Left colon (tissue), 2 donors: ENCODE measurements at places on chromosomes 6 and 20.

DNA sequence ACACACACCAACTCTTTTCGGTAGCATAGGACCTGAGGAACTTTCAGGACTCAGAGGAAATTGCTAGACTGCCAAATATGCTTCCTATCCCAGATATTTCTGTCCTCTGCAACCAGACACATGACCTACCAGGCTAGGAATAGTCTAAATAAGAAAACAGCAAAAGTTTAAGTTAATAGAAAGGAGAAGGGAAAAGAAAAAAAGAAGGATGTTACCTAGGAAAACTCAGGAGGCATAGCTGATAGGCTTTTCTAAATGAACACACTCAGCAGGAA is 74.6 kb downstream of the MAP3K5 start:
- DNase-seq: no peak

DNA sequence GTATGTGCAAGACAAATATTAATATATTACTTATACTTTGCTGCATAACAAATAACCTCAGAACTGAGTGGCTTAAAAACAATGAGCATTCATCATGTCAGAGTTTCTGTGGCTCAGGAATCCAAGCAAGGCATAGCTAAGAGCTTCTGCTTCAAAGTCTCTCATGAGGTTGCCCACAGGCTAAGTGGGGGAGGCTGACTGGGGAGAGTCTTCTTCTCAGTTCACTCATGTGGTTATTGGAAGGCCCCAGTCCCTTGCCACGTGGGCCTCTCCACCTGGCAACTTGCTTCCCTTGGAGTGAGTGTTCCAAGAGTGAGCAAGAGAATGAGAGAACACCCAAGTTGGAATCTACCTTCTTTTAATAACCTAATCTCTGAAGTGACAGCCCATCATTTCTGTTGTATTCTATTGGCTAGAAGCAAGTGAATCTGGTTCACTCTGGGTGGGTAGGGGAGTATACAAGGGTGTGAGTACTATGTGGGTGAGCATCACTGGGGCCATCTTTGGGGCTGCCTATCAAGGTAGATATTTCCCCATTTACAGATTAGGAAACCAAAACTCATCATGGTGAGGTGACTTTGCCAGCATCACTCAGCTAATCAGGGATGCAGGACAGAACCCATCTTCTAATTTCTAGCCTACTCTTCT is 36.0 kb downstream of the DNAH8 start:
- no peak for DNase-seq

- DNase-seq: no peak
Observed at GRCh38 chr6:24883618-24884017, 52.1 kb downstream of the RIPOR2 start.

GRCh38 chr20:17334932-17335331 is 108.1 kb downstream of the PCSK2 start:
- DNase-seq: no peak

GRCh38 chr6:110485491-110485890 is 9.1 kb upstream of the SLC22A16 start:
- DNase-seq: no peak

DNA sequence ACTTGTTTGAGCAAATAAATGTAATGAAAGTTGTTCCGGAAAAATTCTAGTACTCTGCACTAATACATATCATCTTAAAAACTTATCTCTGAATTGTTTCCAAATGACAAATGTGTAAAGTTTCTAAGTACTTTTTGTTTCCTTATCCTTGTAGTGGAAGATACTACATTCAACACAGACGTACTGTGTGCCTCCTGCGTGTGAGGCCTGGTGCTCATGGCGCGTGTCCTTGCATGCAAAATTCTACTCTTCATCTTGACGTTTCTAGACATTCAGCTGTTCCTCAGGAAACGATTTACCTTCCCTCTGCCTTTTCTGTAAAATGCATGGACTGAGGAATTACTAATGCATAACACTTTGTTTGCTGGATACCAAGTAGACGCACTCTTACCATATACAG is 11.5 kb downstream of the DLL1 start:
- peak; percentile 3 for DNase-seq

GRCh38 chr6:127956260-127956888 is 55.5 kb upstream of the THEMIS start:
- no peak for DNase-seq

- DNase-seq: no peak
Observed at GRCh38 chr6:159931846-159932245, 37.0 kb upstream of the IGF2R start.

- DNase-seq: no peak
Observed at GRCh38 chr20:3661814-3662665, 1.2 kb downstream of the GFRA4 start.

DNA sequence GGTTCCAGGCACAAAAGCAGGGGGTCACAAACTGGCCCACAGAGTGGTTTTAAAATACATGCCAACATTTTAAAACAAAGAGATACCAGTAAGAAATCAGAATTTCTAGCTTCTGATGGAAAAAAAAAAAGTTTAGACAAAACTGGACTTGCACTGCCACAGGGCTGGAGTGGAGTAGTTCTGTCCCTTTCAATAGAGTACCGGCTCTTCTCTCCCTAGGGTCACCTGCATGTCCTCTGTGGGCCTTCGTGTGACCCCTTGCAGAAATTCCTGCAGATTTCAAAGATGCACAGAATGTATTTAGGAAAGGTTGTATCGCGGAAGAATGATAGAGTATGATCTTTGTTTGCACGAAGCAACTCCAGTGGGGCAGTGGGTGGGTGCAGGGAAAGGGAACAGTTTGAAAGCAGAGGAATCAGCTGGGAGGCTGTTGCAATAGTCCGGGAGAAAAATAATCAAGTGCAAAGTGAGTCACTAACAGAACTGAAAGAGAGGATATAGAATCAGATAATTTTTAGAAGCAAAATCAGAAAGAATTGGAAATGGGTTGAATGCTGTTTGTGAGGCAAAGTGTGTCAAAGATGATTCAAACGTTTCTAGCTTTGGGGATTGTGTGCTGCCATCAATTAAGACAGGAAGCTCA is 97.3 kb upstream of the STXBP5 start:
- no peak for DNase-seq

- DNase-seq: no peak
Observed at GRCh38 chr20:53187392-53188068, 215.4 kb downstream of the TSHZ2 start.

DNA sequence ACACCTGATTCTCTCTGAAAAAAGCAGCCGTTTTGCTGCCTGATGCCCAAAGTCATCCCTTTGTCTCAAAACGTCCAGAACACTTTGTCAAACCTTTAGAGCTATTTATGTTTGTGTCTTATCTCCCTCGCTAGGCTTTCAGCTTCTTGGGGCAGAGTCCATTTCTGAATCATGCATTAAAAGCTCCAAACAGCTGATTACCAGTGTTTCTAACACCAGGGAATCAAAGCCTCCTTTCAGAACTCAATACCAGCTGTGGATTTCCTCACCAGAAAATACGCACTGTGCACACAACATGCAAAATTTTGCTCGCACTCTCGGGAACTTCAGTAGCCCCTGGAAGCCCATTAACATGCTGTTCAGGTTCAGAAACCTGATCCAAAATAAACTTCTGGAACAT is 333.3 kb downstream of the HACE1 start:
- DNase-seq: no peak

DNA sequence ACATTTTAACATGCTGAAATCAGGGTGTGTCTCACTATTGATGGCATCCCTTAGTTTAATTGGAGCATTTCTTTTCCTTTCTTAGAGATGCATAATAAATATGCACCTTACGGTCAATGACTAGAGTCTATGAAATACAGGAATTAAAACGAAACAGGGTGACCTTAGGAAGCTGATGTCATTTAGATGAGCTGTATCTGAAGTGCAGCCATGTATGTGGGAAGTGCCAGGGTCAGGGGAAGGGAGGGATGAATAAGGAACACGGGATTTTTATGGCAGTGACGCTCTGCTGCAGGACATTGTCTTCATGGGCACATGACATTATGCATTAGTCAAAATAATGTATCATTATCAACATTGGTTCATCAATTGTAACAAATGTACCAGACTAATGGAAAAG is 84.0 kb downstream of the AGPAT4 start:
- no peak for DNase-seq

DNA sequence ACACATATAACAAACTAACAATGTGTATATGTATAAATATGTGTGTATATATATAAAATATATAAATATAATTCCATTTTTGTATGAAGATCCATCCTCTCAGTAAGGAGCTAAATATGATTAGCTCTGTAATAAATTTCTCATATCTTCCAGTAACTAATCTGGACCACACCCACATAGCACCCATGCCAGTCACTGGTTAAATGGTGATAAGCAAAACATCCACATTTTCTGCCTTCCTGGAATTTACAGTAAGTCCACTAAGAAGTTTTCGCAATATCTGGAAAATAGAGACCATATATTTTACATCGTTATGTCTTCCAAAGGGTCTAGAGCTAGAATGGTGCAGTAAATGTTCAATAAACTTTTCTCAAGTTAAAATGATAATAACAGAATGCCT is 151.5 kb upstream of the STMND1 start:
- no peak for DNase-seq

- DNase-seq: no peak
Observed at GRCh38 chr6:5710936-5711335, 295.8 kb downstream of the NRN1 start.

GRCh38 chr6:159059141-159059540 is 14.3 kb upstream of the TAGAP start:
- DNase-seq: no peak

- no peak for DNase-seq
Observed at GRCh38 chr20:2128542-2128941, 26.9 kb downstream of the STK35 start.

DNA sequence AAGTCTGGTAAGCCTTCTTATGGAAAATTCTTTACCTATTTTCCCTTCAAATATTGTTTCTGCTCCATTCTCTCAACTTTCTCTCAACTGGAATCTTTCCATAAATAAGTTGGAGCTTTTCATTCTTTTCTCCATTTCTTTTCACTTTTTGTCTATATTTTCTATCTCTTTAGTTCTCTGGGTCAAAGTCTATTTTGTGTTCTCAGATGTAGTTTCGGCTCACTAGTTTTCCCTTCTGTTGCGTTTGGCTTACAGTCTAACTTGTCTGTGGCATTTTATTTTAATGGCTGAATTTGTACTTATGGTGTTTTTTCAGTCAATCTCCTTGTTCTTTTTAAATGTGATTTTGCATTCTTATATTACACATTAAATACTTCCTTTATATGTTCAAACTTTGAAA is 14.1 kb upstream of the SLC22A2 start:
- no peak for DNase-seq

DNA sequence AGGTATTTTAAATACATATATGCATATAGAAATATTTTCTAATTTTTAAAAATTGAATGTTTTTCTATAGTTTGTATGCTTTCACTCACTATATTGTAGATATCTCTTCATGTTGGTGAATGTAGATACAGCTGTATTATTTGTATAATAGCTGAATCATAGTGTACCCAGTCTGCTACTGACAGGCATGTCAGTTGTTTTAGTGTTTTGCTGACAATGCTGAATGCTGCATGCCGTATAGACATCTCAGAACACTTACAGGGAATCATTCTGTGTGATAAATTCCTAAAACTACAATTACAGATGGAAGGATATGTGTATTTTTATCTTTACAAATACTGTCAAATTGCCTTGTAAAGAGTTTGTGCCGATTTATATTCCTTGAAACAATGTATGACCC is 175.4 kb downstream of the SIM1 start:
- no peak for DNase-seq

GRCh38 chr6:53487080-53487479 is 57.8 kb downstream of the GCLC start:
- no peak for DNase-seq

- no peak for DNase-seq
Observed at GRCh38 chr20:7760247-7761031, 179.8 kb downstream of the HAO1 start.

DNA sequence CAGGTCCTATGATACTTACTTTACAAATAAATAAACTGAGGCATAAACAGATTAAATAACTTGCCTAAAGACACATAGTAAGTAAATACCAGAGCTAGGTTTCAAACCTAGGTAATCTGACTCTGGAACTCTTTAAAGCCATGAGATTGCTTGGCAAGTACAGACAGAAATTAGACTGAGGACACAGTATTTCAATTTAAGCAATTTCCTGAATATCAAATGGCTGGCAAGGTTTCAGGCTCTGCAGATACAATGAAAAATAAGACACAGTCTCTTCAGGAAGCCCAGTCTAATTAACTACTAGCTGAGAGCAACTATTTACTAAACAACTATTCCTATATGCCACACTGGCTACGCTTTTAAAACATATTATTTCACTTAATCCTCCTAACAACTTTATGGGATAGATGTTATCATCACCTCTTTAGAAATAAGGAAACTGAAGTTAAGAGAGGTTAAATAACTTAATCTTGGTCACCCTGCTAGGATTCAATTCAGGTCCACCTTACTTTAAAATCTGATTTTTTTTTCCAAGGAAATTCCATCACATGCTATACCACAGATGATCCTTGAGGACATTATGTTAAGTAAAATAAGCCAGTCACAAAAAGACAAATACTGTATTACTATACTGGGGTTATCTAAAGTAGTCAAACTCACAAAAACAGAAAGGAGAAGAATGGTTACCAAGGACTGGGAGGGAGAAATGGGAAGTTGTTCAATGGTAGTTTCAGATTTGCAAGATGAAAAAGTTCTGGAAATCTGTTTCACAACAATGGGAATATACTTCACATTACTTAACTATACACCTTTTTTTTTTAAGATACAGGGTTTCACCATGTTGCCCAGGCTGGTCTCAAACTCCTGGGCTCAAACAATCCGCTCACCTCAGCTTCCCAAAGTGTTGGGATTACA is 4.1 kb downstream of the TRPC4AP start:
- DNase-seq: no peak

DNA sequence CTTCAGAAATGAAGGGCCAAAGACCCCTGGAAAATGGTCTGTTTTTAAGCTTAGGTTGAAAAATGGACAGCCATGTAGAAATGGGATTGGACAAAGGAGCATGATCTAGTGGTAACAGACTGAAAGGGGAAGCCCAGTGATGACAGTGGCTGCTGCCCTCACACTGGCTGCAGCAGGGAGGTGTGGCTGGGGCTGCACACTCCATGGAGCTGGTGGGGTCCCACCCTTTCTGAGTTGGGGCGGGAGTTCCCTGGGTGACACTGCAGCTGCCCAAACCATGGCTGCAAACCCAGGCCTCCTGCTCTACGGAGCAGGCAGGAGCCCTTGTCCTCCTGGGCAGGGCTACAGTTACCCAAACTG is 8.5 kb upstream of the PACSIN1 start:
- no peak for DNase-seq

GRCh38 chr20:34016736-34017135 is 23.0 kb downstream of the RALY start:
- DNase-seq: no peak

- no peak for DNase-seq
Observed at GRCh38 chr6:15593798-15594197, 69.0 kb downstream of the DTNBP1 start.

DNA sequence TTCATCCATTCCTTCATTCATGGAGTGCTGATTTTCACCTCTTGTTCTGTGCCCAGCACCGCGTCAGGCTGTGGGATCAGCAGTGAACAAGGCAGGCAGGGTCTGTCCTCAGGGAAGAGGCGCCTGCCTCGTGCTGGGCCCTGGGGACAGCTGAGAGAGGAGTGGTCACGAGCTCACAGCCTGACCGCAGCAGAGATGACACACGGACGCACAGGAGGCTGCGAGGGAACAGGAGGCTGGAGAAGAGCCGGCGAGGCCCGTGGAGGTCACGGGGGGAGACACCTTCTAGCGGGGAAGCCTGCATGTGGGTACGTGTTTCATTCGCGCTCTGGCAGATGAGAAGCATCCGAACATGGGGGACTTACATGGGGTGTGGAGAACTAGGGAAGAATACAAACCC is 27.5 kb downstream of the PXDC1 start:
- DNase-seq: no peak

GRCh38 chr6:10259671-10260070 is 155.2 kb downstream of the TFAP2A start:
- DNase-seq: no peak

GRCh38 chr6:152130441-152130840 is 323.0 kb downstream of the ESR1 start:
- DNase-seq: no peak
